ENCODE measurements at places on chromosomes 4 and X.

DNA sequence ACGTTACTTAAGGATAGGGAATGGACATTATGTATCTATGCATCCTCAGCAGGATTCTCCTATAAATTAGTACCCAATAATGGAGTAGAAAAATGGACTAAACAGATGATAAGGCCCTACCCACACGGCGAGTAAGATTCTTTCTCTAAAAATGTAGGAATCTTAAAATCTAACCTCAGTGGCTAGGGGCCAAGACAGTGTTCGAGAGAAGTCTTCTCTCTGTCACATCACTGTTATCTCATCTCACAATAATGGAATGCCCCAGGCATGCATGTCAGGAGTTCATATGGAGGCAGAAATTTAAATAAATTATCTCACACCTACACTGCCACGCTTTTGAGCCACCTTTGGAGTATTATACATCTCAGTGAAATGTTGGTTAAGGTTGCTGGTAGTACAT lies 132.9 kb downstream of the LDB2 start:
- DNase-seq, result no peak

GRCh38 chr4:97851115-97851514 lies 292.2 kb downstream of the STPG2 start:
- no peak for DNase-seq

- DNase-seq, result no peak
Observed at GRCh38 chr4:52051213-52051614, at the start of gene SPATA18. Gene SPATA18 (plus strand): TSS chr4:52051304. CDS start chr4:52051705, 401 bp downstream.

GRCh38 chr4:184364100-184364921 lies 110.0 kb downstream of the IRF2 start:
- no peak for DNase-seq

- DNase-seq, result peak; percentile 62
Observed at GRCh38 chrX:81201671-81202455, at the start of the genes HMGN5 and SH3BGRL. Gene HMGN5 (minus strand): TSS chrX:81201913. CDS start chrX:81121549, 80,364 bp downstream. Gene SH3BGRL (plus strand): TSS chrX:81202102. CDS start chrX:81202201, 99 bp downstream.

- no peak for DNase-seq
Observed at GRCh38 chr4:122636697-122637096, 15.8 kb upstream of the IL21 start.

DNA sequence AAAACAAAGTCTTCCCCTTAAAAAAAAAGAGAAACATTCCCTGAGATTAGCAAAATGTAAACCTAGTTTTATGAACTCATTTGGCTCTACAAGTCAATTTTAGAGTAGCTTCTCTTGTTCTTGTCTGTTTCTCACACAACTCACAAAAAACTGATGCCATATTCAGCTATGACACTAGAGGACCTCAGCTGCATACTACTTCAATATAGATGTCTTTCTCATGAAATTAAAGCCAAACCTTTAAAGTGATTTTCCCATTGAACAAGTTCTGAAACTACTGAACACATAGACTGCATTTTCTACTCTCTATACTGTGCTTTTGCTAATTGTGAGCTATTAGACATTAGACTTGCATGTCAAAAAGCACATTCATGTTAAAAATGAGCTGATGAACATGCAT lies 49.8 kb downstream of the TBCK start:
- no peak for DNase-seq

- DNase-seq, result no peak
Observed at GRCh38 chrX:136106920-136107528, 40.3 kb upstream of the FHL1 start.

- no peak for DNase-seq
Observed at GRCh38 chr4:42133006-42133405, 19.4 kb downstream of the BEND4 start.

GRCh38 chr4:142824368-142824767 lies 21.7 kb downstream of the INPP4B start:
- DNase-seq, result no peak

DNA sequence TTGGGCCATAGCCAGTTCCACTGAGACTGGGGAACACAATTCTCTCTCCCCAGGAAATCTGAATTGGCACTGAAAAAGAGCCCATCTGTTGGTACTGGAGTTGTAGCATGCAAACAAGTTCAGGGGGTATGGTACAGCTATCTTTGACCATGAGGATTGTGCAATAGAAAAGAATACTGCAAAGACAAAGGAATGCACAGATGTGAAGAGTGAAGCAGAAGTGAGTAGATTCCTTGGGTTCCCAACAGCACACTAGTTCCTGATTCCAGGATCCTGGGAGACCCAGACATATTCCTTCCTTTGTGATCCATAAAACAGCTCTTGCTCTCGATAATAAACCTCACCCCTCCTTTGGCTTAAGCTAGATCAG lies 43.3 kb upstream of the CTAG2 start:
- DNase-seq, result no peak

- DNase-seq, result no peak
Observed at GRCh38 chr4:56658528-56658927, 22.6 kb downstream of the HOPX start.

DNA sequence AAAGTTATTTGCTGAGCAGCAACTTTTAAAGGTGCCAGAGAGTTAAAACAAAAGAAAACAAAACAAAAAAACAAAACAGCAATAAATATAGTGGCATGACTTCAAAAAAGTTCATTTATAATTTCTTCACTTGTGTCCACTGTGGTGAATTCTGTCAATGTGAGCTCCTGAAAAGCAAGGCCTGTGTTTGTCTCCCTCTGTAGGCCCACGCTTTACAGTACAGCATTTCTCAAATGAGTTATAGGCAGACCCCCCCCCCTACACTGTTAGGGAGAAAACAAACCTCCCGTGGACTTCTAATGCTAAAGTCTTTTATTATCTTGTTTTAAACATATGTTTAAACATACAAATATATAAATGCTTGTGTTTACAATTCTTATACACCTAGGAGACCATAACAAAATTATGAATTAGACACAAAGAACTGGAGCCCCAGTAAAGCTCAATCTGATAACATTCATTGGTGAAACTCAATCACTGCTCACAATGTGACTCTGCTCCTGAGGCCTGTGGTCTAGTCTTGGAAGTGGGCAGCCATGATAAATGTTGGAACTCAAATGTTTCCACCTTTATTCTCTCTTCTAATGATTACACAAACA lies 47.0 kb upstream of the SCOC start:
- DNase-seq, result no peak

DNA sequence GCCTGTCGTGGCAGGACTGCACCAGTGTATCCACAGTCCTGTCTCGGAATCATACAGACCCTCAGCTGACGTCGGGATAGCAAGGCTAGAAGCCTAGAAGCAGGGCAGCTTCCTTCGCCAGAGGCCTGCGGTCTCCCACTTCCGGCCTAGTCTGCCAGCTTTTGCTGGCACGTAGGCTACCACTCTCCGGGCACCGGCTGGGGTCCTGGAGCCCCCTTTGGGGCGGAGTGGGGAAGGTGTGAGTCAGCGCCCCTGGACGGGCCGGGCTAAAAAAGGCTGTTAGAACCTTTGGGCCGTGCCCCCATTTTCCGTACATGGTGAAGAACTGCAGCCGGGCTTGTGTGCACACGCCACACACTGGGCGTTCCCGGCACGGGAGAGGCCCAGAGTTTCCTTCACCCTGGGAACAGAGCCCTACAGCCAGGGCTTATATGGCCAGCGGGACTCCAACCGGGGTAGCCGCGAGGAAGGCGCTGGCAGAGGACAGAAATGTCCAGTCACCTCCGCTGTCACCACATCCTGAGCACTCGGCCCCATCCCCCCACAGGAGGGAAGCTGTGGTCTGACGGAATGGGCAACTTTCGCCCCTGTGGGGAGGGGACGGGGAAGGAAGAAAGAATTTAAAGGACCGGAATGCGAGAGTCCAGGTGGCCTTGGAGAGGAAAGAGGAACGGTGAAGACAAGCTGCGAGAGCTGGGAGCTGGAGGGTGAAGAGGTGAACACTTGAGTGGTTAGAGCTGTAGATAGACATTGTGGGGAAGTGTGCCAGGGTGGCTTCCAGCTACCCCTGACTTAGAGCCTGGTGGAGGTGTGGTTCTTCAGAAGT lies 4.6 kb downstream of the MAGIX start:
- peak; percentile 66 for DNase-seq

DNA sequence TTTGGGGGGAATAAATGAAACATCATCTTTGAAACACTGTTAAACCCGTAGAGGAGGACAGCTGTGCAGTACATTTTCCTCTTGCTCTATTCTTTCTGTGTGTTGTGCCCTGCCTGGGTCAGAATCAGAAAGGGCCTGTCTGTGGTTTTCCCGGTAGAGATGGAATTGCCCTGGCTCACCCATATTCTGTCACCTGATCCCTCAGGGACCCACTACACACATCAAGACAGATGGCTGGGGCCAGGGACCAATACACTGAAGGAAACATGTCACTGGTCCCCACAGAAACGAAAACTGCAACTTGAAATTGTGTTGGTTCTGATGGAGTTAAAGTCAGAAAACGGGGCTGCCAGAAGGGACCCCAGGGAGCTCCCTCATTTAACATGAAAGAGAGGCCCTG lies 114.9 kb downstream of the ZNF827 start:
- DNase-seq, result no peak

DNA sequence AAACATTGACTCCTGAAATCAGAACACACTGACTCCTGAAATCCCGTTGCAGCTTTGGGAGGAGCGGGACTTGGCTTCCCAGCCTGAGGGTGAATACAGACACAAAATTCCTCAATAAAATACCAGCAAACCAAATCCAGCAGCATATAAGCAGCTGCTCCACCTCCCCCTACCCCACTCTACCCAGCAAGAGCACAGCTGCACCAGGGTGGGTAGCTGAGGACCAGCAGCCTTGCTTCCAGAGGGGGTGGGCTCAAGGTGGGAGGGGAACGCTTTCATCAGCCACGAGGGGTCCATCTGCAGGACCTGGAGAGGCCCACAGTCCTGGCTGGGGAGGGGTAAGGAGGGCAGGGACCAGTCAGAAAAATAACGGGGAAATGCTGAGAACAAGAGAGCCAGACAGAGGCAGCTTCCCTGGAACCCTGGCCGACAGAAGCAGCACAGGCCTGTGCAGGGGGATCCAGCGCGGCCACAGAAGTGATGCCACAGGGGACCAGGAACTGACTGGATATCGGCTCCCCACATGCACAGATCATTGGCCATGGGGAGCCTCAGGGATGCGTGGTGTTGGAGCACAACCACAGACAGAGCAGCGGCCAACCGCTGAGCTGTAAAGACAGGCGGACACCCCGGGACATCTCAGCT lies 49.8 kb downstream of the FGFRL1 start:
- DNase-seq, result no peak

GRCh38 chrX:30196322-30196721 lies 19.0 kb upstream of the MAGEB2 start:
- DNase-seq, result no peak

- DNase-seq, result no peak
Observed at GRCh38 chr4:22264261-22264660, 251.6 kb downstream of the ADGRA3 start.

GRCh38 chr4:55768291-55768690 lies 51.3 kb upstream of the EXOC1L start:
- no peak for DNase-seq

- no peak for DNase-seq
Observed at GRCh38 chr4:137688651-137689050, 156.4 kb upstream of the PCDH18 start.

- DNase-seq, result no peak
Observed at GRCh38 chrX:139382529-139382928, 148.0 kb upstream of the F9 start.

DNA sequence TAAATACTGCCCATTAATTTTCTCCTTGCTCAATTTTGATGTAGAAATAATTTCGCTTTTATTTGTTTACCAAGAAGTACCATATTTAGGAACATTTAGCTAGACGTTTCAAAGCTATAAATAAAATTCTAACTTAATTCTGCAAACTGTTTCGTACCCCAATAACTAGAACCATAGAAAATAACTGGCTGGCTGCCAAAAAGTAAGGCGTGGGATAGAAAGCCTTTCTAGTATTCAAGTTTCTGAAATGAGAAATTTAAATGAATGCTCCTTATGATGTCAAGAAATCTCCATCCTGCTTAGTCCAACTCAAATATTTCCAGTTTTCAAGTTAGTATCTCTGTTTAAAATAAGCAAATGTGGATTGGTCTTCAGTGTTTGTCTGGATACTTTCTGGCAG lies 167.4 kb downstream of the FBXO8 start:
- no peak for DNase-seq

DNA sequence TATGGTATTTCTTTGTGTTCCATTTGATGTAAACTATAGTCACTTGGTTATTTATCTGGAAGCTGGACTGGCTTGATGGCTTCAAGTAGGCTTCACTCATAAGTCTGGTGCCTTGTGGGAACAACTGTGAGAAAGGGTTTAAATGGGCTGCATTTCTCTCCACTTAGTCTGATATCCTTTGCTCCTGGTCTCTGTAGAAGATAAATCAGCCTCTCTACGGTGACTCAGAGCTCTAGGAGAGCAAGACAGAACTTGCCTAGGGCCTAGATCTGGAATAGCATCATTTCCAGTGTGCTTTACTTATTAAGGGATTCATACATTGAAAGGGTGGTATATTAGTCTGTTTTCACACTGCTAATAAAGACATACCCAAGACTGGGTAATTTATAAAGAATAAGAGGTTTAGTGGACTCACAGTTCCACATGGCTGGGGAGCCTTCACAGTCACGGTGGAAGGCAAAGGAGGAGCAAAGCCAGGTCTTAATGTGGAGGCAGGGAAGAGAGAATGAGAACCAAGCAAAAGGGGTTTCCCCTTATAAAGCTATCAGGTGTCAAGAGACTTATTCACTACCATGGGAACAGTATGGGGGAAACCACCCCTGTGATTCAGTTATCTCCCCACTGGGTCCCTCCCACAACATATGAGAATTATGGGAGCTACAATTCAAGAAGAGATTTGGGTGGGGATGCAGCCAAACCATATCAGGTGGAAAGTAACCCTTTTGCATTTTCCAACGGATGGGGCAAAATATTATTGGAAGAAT lies 1746.4 kb upstream of the PCDH7 start:
- no peak for DNase-seq

GRCh38 chrX:53186351-53186750 lies 38.7 kb downstream of the KDM5C start:
- peak; percentile 0 for DNase-seq

GRCh38 chr4:145539671-145540070 lies 58.0 kb downstream of the SMAD1 start:
- no peak for DNase-seq

GRCh38 chr4:8383451-8384160 lies 56.9 kb downstream of the ACOX3 start:
- DNase-seq, result no peak

GRCh38 chr4:7590189-7590588 lies 155.5 kb upstream of the PSAPL1 start:
- DNase-seq, result no peak

DNA sequence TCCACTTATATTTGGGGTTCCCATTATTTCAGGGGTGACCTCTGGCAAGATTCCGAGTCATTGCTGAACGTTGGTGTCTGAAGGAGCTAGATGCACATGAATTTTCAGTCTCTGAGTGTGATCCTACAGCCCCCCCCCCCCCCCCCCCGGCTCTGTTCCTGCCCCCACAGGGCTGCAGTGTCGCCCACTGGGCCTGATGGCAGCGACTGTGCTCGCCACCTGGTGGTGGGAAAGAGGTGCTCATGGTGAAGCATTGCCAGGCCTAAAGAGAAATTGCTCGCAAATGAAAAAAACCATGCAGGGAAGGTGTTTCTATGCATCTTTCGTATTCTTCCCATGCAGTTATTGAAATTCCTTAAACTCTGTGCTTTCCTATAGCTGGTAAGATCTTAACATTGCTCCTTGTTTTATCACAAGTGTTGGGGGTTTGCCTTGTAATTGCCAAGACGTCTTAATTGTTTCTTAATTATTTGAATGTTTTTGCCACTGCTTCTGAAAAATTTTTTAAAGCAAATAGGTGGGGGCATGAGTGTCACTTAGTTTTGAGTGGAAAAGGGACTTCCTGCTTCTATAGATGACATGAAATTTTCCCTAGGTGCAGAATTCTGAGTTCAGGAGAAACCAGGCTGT lies 63.2 kb downstream of the CLDN22 start:
- DNase-seq, result peak; percentile 11
